ENCODE measurements at places on chromosomes 7 and 10. TPM values are rescaled to one million over a fixed set of nuclear protein-coding genes. Genes with fewer than 3 reads are reported as not detected.

The SMO gene
- 0.37 TPM for total RNA-seq

The KIN gene
- 13.9 TPM for total RNA-seq

The PIK3AP1 gene
- total RNA-seq: 11.7 TPM

The RADIL gene
- total RNA-seq: 0.26 TPM

- DNase-seq: no peak
Observed at GRCh38 chr7:136066304-136067143, 89.4 kb upstream of the MTPN start.

DNA sequence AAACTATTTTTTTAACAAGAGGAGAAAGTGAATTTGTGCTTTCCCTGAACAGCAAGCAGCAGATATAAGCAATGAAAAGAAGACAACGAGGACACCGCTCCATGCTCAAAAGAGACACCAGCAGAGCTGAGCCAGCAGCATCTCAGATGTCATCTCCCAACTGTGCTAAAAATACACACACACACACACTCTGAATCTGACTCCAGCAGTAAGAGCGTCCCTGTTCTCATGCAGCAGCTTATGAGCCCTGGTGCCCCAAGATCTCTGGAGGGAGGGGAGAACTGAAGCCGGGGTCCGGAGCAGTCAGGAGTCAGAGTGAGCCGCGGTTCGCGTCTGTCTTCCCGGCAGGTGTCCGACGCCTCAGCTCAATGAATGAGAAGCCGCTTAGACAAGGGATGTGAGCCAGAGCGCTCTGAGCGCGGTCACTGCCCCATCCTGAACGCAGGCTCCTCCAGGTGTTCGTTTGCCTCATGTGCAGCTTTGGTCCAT lies 49.2 kb downstream of the SVIL start:
- DNase-seq: no peak

- DNase-seq: no peak
Observed at GRCh38 chr7:115851291-115851690, 179.3 kb downstream of the TFEC start.

GRCh38 chr10:7485244-7485556 lies 74.4 kb upstream of the SFMBT2 start:
- DNase-seq: no peak

DNA sequence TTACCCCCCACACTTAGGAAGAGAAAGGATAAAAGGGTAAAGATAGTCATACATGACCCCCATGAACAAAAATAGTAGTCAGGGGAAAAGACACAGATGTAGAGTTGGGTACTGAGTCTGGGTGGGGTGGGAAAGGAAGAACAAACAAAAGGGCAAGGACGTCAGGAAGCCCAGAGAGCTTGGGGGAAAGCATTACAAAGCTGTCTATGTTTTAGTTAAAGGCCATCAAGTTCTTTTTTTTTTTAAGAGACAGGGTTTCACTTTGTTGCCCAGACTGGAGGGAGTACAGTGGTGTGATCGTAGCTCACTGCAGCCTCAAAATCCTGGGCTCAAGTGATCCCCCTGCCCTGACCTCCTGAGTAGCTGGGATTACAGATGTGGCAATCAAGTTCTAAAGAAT lies 98.4 kb upstream of the PDLIM1 start:
- no peak for DNase-seq

- no peak for DNase-seq
Observed at GRCh38 chr7:23971031-23971430, 261.0 kb downstream of the STK31 start.

All from activated CD4-positive, alpha-beta T cell treated with anti-CD3 and anti-CD28 coated beads, Interleukin-2, amount 10 ng/mL, durations not matched to agents 24 days and 14 days (primary cell).